ENCODE measurements at places on chromosomes 1 and 21.

DNA sequence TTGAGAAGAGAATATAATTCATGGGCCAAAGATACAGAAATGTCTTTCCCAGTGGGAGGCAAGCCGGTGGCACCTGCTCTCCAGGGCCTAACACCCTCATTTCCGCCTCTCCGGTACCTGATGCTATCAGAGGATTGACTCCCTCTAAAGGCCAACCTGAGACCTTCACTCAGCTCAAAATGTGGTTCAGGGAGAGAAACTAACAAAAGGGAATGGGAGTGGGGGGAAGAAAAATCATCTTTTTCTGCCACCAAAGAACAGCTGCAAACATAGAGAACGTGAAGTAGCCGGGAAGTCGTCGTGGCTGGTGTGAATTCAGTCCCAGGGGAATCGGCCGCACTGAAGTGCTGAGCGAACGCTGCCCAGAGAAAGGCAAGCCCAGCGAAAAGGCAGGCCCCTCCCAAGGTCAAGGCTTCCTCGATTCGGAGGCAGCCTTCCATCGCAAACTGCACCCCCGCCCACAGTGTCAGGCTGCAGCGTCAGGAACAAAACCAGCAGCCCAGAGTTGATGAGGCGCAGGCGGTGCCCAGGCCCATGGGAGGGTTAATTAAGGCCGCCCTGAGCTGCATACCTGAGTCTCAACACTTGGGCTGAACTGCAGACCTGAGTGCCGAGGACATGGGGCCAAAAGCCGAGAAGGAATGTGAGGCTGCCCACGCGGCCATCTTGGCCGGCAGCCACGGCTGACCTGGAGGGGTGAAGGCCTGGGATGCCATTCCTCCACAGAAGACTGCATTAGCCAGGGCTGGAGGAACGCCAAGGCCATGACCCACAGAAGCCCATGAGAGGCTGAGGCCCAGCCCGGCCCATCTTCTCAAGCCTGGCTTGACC, 160.2 kb downstream of the PSMG1 start:
- DNase-seq: peak; percentile 29

DNA sequence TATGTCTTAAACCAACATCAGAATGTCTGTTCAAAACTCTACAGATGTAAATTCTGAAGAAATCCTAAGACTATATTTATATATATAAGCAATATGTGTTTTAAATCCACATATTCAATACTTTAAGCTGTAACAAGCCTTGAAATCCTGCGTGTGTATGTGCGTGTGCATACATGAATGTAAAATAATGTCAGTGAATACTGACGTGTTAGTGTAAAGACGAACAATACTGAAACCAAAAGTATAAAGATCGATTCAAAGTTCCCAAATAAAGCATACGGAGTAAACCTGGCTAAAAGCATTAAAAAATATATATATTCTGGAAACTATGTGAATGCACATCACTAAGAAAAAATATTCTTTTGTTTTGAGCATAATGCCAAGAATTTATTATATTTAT, 668.6 kb upstream of the NCAM2 start:
- peak; percentile 17 for DNase-seq

- no peak for DNase-seq
Observed at GRCh38 chr1:161817176-161817730, 51.1 kb downstream of the ATF6 start.

GRCh38 chr1:36279110-36279788, 26.9 kb upstream of the SH3D21 start:
- DNase-seq: no peak

GRCh38 chr21:42151148-42151947, 67.6 kb upstream of the ABCG1 start:
- no peak for DNase-seq

DNA sequence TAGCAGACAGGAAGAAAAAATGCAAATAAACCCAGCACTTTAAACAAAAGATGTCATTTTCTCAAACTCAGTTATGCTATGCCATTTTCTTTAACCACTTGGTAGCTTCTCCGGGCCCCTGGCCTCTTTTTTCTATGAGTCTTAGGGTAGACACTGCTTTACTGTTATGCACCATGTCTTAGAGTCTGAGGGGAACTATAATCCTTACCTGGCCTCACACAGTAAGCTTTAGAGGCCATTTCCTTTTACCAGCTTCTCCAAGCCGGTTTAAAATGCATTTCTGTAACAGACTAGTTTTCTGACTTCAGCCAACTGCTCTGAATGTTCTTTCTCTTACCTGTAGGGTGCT, 73.7 kb upstream of the EDEM3 start:
- DNase-seq: no peak

- DNase-seq: no peak
Observed at GRCh38 chr1:6832531-6833188, 47.4 kb downstream of the CAMTA1 start.

- DNase-seq: no peak
Observed at GRCh38 chr1:110083866-110084226, 13.4 kb upstream of the ALX3 start.

DNA sequence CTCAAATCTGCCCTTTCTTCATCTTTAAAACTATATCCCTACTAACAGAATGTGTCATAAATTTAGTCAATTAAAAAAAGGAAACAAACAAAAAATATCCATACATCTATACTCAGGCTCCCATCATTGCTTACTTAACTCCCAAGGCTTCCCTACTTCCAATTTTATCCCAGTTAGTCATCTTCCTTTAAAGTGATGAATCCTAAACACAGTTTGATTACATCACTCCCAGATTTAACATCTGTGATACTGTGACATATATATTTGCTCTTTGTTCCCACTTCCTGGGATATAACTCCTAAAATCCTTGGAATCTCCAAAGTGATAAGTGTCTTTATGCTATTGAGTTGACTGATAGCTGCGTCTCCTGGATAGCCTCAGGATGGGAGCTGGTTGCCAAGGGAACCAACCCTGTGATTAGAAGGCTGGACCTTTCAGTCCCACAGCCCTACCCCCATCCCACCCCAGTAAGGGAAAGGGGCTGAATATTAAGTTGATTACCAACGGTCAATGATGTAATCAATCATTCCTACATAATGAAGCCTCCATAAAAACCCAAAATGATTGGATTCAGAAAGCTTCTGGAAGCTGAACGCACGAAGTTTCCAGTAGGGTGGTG, 21.6 kb downstream of the GLMN start:
- no peak for DNase-seq

DNA sequence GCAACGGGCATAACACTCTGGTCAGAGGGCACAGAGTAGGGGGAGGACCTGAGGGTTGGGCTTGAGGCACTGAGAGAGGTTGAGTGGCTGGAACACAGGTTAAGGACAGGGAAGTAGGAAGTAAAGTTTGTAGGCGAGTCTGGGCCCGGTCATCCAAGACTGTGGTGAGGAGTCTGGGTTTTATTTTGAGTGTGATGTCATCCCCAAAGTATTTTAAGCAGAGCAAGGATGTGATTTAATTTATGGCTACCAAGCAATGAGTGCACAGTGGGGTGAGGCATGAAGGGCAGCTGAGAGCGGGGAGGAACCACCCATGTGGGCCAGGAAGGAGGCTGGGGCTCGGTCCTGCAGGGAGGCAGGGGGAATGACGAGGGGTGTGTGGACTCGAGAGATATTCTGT, 11.2 kb upstream of the VWA5B1 start:
- no peak for DNase-seq

- DNase-seq: no peak
Observed at GRCh38 chr1:110094931-110095654, 17.1 kb upstream of the UBL4B start.

- no peak for DNase-seq
Observed at GRCh38 chr1:14282707-14283106, 315.8 kb upstream of the KAZN start.

DNA sequence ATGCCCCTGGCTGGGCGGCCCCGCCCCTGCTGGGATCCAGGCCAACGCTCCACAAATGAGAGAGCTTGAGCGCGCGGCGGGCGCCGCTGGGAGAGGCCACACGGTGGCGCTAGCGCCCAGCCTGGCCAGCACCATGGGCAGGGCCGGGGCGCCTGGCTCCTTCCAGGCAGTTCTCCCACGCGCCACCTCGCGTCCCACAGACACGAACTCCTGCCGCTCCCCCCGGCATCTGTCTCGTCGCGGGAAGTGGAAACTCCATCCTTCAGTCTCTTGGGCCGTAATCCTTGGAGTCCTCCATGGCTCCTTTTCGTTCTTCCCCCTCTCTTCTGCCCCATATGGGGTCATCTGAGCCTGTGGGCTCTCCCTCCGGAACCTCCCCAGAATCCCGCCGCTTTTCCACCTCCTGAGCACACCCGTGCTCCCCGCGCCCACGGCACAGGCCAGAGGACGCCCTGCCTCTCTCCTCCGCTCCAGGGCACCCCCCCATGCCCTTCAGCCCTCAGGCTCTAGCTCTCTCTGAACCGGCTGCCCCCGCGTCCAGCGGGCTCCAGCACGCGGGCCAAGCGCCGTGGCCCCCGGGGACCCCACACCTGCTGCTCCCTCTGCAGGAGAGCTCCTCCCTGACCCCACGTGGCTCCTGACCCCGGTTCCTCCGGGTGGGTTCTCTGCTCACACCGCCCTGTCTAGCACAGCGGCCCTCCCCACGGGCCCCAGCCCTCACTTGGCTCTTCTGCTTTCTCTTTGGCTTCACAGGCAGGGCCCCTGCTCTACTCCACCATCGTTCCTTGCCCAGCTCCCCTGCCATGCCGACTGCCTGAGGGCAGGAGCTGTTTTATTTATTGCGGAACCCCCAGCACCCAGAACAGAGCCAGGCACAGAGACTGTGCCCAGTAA, 31.9 kb upstream of the EDN2 start:
- DNase-seq: peak; percentile 91

DNA sequence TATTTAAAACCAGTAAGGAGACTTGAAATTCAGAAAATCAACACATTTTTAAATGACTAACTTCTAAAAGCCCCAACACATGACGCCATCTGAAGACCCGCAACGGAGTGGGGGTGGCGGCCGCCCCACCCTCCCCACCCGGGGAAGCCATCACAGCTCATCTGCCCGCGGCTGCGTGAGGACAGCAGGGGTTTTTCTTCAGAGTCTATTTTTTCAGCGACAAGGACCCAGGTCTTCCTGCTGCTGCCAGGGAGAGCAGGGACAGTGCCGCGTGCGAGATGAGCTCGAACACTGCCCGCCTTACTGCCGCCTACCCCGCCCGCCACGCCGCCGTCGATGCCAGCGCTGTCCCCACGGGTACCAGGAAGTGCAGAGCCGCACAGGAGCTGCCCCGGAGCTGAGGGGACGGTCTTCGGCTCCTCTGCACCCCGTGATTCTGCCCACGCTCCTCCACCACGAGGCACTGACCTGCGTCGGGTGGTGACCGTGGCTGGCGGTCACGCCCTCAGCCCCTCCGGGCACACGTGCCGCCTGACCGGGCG, 79.0 kb downstream of the SKI start:
- DNase-seq: no peak

GRCh38 chr1:87058343-87058649, 143.9 kb downstream of the HS2ST1 start:
- DNase-seq: no peak

DNA sequence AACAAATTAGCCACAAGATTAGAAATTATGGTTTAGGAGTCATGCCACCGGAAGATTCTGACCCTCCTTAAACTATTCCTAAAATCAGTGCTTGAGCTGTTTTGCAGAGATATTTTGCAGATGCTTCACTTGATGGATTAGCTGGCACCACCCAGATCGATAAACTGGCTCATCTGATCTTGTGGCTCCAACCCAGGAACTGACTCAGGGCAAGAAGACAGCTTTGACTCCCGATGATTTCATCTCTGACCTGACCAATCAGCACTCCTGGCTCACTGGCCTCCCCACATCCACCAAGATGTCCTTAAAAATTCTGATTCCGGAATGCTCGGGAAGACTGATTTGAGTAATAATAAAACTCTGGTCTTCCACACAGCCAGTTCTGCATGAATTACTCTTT, 221.6 kb downstream of the RHOU start:
- no peak for DNase-seq

GRCh38 chr1:206579747-206580437, 32.4 kb downstream of the EIF2D start:
- DNase-seq: no peak

- no peak for DNase-seq
Observed at GRCh38 chr1:168304865-168305264, 24.2 kb downstream of the TBX19 start.

- DNase-seq: no peak
Observed at GRCh38 chr1:201181323-201181722, 9.3 kb upstream of the IGFN1 start.

- no peak for DNase-seq
Observed at GRCh38 chr1:19096990-19097389, 113.1 kb downstream of the UBR4 start.

- DNase-seq: no peak
Observed at GRCh38 chr1:180188684-180189175, 34.1 kb downstream of the QSOX1 start.

DNA sequence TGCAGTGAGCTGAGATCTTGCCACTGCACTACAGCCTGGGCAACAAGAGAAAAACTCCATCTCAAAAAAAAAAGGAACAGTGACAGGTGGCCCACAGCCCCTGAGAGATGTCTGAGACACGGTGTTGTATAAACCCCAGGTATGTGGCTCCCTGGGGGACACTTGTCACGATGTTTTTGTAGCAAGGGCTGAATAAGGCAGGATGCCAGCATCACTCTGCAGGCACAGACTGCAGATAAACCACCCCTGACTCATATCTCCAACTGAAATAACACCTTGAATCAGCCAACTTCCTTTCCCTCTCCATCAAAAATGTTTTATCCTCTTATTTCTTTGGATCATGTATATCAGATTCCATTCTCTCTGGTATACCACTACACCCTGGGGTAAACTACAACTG, 52.5 kb downstream of the NMNAT2 start:
- DNase-seq: no peak

- DNase-seq: no peak
Observed at GRCh38 chr21:44710294-44710665, 1.1 kb downstream of the TSPEAR start.

- no peak for DNase-seq
Observed at GRCh38 chr1:213685992-213686582, 301.7 kb upstream of the PROX1 start.

DNA sequence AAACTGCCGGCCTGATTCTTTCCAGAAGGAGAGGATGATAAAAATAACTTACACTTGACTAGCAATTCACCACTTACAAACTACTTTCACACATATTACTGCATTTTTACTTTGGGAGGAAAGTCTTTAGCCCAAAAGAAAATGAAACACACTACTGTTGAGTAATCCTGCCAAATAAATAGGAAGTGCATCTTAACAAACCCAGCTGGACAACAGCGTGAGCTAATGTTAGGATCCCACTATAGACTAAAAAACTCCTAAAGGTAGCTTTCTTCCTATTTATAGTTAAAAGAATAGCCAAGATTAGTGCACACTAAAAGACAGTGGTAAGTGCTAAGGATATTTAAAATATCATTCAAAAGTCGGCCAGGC, 83.8 kb downstream of the HSF2BP start:
- no peak for DNase-seq

DNA sequence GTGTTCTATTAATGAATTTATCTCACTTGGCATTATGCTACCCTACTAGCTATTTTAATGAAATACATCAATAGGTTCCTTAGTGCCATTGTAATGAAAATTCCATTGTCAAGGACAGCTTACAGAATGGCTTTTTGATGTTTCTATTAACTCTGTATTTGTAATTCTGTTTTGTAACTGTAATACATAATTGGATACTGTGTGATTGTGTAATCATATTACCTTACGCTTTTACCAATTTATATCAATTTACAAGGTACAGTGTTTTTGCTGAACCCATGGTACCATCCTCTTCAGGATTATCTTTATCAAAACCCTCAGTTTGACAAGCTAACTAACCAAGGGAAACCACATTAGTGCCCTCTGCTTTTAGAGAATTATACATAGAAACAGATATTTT, 277.9 kb downstream of the LRRC7 start:
- DNase-seq: no peak

- DNase-seq: no peak
Observed at GRCh38 chr1:235018720-235019444, 109.8 kb downstream of the TOMM20 start.

- DNase-seq: no peak
Observed at GRCh38 chr1:38524025-38524641, 335.4 kb downstream of the RRAGC start.

Data from NCI-H774 (cell line).